ENCODE measurements at places on chromosomes 5 and 9.

GRCh38 chr5:114185274-114185673 lies 176.6 kb upstream of the KCNN2 start:
- no peak for DNase-seq

GRCh38 chr9:35776018-35776417 lies 15.4 kb upstream of the NPR2 start:
- DNase-seq: no peak

DNA sequence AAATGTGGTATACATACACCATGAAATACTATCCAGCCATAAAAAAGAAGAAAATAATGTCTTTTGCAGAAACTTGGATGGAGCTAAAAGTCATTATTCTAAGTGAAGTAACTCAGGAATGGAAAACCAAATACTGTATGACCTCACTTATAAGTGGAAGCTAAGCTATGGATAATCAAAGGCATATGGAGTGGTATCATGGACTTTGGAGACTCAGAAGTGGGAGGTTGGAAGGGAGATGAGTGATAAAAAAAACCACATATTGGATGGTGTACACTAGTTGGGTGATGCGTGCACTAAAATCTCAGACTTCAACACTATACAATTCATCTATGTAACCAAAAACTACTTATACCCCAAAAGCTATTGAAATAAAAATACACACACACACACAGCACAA lies 24.5 kb downstream of the ADAMTS12 start:
- DNase-seq: no peak

DNA sequence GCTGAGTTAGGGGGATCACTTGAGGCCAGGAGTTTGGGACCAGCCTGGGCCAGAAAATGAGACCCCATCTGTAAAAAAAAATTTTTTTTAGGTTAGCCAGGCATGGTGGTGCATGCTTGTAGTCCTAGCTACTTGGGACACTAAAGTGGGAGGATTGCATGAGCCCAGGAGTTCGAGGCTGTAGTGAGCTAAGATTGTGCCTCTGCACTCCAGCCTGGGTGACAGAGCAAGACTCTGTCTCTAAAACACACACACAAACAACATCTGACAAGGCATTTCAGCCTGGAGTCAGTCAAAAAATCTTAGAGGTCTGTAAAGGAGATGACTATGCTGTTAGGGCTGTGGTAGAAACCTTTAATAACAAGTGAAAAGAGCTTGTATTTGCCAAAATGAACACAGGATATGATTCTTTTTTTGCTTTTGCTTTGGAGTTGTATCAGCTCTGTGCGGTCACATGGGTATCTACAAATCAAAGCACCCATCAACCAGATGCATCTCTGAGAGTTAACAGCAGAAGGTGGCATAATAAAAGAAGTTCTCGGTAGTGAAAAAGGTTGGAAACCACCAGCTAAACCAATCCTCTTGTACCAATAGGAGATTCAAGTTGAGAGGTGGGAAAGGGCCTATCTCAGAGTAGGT lies 3.6 kb upstream of the PSMD5 start:
- DNase-seq: no peak

DNA sequence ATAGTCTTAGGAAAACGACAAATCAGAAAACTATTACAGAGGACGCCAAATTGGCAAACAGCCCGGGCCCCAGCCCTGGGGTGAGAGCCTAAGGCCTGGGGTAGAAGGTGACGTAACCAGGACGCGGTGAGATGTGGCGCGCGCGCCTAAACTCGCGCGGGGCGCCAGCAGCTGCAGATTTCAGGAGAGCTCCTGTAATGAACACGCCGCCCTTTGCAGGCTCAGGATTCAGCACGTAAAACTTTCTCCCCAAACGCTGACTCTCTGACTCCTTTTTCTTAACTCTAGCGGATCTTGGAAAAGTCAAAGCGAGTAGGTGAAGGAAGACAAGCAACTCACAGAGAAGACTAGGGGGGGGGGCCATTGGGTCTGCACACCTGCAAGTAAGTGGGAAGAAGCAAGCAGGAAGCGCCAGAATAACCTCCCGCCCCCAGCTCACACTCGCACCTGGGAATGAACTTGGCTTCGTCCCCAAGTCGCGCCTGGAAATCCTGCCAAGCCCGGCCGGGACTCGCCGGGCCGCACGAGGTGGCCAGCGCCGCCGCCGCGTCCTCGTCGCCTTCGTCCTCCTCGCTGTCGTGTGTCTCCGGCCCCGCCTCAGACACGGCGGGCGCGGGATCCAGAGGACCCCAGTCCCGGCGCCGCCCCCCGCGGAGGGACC lies 822 bp downstream of the RASEF start:
- DNase-seq: no peak

DNA sequence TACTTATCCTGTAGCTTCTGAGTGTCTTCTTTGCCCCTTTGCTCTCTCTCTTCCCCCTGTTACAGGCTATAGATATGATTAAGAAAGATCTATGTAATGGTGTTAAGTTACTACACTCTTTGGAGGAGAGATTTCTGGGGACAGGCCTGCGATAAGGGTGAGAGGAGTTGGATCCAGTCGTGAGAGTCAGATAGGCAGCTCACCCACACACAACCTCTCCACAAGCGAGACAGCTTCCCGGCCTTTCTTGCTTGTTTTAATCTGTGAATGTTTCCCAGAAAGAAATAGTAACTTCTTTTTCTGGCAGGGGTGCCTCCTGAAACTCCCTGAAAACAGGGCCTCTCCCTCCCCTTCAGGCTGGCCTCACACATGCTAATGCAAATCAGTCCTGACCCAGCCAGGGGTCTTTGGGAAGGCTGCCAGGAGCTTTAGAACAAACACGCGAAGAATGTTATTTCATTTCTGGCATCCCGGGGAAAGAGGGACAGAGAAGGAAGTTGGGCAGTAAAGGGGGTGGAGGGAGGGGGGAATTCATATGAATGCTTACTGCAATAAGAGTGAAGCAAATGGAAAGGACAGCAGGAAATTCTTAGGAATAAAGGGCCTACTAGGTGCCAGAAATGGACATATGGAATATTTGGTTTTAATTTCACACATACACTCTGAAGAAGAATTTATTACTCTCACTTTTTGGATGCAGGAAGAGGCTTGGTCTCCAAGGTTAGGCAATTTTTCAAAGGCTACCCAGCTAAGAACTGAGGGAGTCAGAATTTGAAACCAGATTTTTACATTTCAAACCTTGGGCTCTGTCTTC lies 215.8 kb upstream of the TRIM32 start:
- DNase-seq: peak; percentile 13

DNA sequence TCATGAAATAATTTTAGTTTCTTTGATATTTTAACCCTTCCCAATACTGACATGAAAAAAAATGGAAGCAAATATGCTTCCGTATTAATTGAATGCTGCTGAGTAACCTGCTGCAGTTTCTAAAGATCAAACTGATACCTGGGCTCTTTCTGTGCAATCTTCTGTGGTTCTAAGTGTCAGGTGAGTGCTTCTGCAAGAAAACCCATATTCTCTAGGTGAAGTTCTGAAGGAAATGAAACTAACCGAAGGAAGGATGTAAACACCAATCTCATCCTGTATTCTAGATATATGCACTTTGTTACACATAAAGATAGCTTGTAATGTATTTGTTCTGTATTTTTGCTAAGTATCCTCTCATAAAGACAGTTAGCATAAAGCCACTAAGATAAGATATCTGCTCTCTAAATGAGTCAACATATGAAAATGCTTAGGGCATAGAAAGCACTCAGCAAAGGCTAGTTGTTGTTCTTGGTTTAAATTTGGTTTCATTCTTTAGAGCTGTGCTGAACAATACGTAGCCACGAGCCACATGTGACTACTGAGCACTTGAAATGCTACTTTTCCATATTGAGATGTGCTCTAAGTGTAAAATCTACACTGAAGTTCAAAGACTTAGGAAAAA lies 52.0 kb downstream of the ITGA2 start:
- DNase-seq: no peak

DNA sequence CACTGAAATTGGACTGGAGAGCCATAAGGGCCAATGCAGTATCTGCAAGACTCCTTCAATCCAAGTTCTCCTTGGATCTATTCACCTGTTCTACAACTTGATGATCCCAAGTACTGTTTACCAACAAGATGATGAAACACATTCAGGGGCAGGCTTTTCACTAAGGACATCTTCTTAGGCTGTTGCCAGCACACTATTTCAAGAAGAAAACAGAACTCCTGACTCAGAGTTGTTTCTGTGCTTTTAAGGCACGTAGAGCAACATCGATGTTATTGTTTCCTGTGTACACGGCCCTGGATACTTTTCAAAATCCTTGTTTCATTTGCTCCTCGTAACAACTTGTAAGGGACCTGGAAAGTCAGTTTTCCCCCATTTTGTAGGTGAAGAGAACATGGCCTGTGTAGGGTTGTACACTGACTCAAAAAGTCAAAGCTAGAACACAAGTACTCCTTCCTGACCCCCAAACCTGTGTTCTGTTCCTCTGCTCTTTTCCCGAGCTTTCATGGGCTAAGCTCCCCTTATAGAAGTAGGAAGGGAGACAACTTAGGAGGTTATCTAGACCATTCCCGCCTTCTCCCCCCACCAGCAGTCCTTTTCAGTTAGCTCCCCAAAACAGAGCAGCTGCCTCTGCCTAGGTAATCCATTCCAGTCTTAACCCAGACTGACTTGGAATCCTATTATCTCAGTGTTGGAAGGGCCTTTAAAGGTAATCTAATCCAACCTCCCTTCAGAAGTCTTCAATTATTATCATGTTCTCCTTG lies 5.2 kb upstream of the MGAT1 start:
- no peak for DNase-seq

- DNase-seq: no peak
Measured at GRCh38 chr5:147162740-147163139, 72.1 kb upstream of the STK32A start.

- DNase-seq: no peak
Measured at GRCh38 chr5:72465601-72466563, 41.3 kb downstream of the ZNF366 start.

DNA sequence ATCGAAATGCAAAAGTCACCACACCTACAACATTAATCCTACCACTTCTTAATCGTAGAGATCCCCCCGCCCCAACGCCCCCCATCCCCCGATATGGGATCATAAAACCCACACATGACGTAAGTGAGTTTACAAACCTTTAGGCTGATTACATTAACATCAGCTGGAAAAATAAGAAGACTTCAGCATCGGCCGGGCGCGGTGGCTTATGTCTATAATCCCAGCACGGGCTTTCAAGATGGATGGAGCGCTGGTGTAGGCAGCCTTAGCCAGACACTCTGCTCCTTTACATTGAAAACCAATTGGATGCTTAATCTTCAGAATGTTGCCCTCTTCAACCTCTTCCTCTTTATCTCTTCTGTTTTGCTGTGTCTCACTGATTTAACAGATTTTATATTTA lies 1376.0 kb downstream of the MAT2B start:
- DNase-seq: no peak

- DNase-seq: no peak
Measured at GRCh38 chr9:86983249-86983619, 35.9 kb upstream of the GAS1 start.

DNA sequence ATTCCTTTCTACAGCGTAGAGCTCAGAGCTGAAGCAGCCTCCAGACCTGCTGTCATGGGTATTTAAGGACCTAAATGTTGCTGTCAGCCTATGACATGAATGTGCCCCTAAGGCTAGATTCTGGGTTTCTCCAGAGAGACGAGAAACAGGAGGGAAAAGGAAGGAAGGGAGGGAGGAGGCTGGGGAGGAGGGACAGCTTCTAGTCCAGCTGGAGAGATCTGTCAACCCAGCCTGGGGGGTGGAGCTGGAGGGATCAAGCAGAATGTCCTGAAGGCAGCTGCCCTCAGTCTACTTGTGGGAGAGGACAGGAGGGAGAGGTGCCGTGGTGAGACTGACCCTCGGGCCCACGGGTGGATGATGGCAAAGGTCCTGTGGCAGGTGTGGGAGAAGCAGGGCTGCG lies 1.1 kb upstream of the DBH start:
- DNase-seq: no peak
